Left colon (tissue), 2 donors: ENCODE measurements at places on chromosomes 3 and 15.
A peak's percentile ranks its signal among the peaks of the same experiment; 100 is the strongest.

DNA sequence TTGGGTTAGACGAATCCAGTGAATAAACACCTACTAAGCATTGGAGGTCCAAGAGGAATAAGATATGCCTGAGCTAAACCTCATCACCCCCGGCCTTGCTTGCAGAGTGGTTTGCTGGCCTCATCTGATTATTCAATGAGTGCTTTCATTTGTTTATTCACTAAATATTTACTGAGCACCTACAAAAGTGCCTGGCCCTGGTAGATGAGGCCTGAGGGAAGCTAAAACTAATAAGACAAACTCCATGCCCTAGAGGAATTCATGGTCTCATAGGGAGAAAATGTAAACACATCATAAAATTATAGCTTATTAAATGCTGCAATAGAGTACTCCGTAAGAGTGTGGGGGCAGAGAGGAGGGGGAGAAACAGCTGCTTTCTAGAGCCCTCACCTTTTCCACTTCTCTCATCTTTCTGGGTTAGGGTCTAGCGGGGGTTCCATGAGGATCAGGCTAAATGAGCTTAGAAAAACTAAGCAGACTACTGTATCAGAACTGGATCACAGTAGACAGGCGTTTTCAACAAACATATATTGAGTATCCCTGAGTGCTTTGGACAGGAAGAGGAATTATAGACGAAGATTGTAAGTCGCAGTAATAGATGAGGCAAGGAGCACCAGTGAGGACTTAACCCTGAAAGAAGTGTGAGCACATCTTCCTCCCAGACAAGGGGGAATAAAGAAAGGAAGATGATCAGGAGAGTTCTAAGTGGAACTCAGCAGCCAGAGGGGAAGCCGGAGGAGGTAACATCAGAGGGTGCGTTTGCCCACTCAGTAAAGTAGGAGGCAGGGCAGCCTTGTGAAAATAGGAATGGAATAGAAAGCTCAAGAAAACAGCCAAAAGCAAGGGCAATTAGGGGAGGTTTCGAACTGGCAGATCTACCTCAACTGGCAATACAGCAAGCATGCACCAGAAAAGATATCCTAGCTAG lies 31.5 kb upstream of the LAMP3 start:
- no peak for DNase-seq

- DNase-seq: no peak
These were observed 576.1 kb downstream of the OTOL1 start for GRCh38 chr3:162072656-162073164.

DNA sequence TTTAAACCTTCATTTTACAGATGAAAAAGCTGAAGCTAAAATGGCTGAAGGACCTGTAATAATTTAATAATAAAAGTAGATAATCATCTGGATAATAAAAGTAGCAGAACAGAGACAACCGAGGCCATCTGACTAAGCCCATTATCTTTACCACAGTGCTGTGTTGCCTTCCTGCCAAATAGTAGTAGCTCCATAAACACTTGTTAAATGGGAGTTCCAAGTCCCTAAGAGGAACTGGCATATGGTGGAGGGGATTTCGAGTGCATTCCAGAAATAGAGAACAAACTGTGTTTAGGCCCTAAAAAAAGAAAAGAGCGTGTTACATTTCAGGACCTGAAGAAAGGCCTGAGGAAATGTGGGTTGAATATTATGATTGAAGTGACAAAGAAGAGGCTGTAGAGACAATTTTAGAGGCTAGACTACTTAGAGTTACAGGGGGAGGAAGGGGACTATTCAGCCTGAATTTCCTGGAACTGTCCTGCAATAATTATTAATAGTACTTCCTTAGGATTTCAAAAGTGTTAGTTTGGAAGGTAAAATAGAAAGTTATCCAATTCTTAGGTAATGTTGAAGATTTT lies 424.3 kb downstream of the ROBO2 start:
- no peak for DNase-seq

GRCh38 chr3:25689226-25689625 lies 24.5 kb upstream of the TOP2B start:
- no peak for DNase-seq

DNA sequence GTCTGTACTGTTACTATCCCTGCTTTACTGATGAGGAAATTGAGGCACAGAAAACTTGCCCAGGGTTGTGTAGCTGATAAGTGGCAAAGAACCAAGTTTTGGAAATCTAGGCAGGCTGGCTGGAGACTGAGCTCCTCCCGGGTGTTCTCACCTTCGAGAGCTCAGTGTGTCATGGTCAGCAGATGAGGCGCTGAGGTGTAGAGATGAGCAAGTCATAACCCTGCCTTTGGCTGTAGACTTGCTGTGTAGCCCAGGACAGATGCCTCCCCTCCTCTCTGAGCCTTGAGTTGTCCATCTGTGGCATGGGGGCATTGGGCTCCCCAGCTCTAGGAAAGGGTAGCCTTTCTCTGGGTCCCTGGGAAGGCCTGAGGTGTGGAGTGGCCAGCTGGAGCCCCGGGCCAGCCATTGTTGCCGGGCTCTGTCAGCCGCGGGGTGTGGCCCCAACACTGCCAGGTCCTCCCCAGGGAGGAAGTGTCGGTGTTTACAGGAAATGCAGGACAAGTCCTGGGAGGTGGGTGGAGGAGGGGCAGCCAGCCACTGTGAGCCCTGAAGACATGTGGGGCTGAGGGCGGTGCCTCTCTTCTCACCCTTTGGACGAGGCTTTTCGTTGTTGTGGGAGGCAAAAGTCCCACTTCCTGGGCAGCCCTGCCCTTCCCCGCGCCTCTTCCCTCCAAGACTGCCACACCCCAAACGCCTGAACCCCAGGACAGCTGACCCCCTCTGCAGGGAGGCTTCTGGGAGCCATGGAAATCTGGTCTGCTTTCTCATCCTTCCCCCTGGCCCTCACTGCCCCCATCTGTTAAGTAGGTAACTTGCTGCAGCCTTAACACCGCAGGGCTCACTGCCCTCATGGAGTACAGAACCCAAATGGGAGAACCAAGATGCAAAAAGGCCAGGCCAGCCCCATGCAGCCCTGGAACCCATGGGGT lies 29.1 kb downstream of the FGD5 start:
- DNase-seq: peak; percentile 84

DNA sequence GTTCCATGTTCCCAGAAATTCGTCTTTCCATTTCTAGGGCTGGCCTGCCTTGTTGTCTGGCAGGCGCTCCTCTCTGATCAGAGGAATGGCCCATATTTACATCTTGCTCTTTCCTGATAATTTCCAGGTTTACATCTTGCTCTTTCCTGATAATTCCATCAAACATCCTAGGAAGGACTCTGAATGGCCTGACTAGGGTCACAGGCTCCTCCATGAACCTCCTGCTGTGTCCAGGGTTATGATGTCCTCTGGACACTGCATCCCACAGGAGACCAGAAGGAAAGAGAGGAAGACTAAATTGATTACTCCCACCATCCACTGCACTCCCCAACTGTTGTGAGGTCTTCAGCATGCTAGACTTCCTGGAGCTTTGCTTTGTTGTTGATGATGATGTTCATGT lies 75.4 kb downstream of the CLSTN2 start:
- no peak for DNase-seq

- no peak for DNase-seq
These were observed 27.2 kb downstream of the AQR start for GRCh38 chr15:34942363-34942762.

DNA sequence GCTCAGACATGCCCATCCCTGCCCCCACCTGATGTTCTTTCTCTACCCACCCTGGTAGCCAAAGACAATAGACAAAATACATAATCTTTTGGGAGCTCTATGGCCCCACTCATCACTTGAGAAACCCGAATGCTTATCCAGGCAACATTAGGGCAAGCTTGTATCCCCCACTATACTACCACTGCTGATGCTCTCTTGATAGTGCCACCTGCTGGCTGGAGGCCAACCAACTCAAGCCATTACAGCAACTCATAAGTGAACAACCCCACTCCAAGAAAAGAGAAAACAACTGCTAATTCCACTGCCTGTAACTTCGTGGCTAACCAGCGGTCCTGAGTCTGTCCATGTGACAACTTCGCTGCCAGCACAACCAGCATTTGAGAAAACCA lies 342.5 kb upstream of the TGFBR2 start:
- no peak for DNase-seq

GRCh38 chr15:62601777-62602545 lies 436.9 kb upstream of the C2CD4B start:
- no peak for DNase-seq

DNA sequence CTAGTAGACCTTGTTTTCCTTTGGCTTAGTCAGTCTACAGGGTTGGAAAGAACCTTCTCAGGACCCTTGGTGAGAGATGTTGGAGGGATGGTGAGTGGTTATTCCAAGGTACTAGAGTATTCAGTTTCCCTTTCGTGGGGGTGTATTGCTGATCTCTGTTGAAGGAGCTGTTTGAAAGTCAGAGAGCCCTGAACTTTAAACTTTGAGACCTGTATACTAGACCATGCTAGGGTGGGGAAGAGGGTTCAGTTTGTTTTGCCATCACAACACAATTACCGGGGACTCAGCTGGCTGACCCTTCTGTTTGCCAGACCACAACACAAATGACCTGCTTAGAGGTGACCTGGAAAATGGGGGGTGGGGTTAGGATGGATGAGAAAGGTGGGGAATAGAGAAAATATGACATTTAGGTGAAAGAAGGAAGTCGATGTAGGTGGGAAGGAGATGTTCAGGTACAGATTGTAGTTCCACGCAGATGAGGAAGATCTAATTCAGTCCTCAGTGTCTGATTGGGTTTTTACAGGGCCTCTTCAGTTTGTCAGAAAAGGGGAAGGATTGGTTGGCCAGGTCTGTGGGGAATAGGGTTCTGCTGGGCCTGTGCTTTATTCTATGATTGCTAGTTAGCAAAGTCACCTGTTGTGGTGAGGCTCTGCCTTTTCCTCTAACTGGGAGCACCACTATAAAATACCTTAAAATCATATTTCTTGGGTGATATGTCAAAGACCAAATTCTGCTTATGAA lies 6.8 kb downstream of the UBE2E2 start:
- DNase-seq: no peak

DNA sequence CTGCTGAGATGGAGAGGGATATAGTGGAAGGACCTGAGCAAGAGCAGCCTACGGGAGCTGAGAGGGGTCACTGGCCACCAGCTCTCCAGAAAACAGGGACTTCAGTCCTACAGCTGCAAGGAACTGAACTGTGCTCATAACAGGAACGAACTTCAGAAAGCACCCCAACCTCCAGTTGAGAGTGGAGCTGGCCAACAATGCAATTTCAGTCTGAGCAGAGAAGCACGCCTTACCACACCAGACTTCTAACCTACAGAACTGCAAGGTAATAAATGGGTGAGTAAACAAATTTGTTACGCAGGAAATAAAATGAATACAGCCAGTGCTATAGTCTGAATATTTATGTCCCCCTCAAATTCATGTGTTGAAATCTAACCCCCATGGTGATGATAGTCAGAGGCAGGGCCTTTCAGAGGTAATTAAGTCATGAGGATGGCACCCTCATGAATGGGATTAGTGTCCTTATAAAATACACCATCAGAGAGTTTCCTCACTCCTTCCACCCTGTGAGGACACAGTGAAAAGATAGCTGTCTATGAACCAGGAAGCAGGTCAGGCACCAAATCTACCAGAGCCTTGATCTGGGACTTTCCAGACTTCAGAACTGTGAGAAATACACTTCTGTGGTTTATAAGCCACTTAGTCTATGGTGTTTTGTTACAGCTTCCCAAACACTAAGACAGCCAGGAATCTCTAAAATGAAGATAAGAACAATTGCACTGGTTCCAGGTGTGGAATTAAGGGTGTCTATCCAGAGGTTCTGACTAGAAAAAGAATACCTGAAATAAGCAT lies 58.6 kb downstream of the SYNM start:
- DNase-seq: no peak

DNA sequence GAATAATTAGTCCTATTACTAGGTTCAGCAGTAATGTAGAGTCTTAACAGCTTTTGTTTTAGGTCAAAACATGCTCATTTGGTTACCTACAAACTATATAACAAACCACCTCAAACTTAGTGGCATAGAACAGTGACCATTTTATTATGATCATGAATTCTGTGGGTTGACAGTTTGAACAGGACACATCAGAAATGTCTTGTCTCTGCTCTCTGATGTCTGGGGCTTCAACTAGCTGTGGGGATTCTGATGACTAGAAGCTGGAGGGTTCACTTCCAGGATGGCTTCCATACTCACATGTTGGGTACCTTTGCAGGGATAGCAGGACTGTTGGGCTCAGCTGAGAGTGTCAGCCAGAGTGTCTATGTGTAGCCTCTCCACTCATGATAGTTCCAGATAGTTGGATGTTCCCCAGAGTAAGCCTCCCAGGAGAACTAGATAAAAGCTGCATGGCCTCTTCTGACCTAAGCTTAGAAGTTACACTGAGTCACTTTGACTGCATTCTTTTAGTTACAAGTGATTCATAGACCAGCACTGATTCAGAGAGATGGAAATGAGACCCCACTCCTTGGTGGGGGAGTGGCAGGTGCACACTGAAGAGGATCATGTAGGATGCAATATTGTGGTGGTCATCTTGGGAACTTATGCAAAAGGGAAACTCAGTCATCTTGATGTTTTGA lies 32.6 kb downstream of the PLCL2 start:
- no peak for DNase-seq

DNA sequence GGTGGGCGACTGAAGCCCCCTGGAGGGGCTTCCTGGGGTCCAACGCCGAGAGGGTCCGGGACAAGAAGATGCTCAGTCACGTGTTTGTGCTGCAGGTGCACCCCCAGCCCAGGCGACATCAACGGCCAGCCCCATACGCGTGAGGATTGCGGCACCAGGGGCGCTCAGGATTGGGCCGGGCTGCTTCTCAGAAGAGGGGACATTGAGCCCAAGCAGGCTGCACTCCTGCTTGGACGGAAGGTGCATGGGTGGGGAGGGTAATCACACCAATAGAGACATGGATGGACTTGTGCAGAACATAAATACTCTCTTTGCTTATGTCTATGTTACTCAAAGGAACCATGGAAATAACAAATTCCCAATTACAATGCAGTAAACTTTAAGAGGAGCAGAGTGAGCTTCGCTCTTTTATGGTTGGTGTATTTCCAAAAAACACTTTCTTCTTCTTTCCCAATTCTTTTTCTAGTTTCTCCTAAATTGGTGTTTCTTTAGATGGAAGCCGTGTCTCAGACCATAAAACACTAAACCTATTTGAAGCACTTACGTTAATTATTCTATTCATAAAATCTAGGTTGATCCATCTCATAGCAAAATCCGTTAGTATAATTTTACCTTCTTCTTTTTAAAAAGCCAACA lies 182.7 kb downstream of the GOLGA6L6 start:
- no peak for DNase-seq

DNA sequence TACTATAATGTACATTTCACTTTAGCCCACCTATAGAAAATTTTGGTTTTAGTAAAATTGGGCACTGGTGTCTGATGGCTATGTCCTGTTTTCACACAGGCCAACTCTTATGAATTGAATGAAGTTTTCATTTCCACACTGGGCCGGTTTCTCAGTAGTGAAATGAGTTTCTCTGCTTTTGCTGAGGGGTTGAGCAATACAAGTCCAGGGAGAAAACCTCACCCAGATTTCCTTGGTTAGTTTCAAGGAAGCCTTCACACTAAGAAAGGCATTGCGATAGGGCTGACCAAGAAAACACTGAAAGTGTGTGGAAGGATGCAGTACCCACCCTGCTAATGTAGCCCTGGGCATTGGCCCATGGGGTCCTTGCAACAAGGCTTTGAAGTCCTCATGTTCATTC lies 331.5 kb upstream of the CFAP20DC start:
- no peak for DNase-seq

- peak; percentile 15 for DNase-seq
These were observed 30.8 kb upstream of the MAGEF1 start for GRCh38 chr3:184742676-184743135.

- no peak for DNase-seq
These were observed 21.3 kb downstream of the VGLL3 start for GRCh38 chr3:86969500-86970189.
